ENCODE measurements at places on chromosomes 4 and X.

DNA sequence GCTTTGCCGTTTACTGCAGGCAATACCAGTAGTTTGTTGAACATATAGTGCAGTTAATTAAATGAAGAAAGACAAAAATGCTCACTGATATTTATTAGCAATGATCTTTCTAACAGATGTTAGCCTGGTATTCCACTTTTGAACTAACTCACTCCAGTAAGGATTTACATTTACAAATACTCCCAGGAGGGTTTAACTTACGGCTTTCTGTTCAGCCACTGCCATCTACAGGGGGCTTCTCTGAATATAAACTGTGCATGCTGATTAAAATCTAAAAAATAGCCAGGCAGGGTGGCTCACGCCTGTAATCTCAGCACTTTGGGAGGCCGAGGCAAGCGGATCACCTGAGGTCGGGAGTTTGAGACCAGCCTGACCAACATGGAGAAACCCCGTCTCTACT, 2.2 kb upstream of the SRD5A3 start:
- DNase-seq: no peak
- no peaks in the 10 kb centered on the region for H3K36me3 ChIP-seq
- H3K27me3 ChIP-seq: no peaks in the 10 kb centered on the region
- no peak overlapping the region for H3K27ac ChIP-seq
- peaks cover 29% of the 10 kb centered on the region for H3K4me1 ChIP-seq

DNA sequence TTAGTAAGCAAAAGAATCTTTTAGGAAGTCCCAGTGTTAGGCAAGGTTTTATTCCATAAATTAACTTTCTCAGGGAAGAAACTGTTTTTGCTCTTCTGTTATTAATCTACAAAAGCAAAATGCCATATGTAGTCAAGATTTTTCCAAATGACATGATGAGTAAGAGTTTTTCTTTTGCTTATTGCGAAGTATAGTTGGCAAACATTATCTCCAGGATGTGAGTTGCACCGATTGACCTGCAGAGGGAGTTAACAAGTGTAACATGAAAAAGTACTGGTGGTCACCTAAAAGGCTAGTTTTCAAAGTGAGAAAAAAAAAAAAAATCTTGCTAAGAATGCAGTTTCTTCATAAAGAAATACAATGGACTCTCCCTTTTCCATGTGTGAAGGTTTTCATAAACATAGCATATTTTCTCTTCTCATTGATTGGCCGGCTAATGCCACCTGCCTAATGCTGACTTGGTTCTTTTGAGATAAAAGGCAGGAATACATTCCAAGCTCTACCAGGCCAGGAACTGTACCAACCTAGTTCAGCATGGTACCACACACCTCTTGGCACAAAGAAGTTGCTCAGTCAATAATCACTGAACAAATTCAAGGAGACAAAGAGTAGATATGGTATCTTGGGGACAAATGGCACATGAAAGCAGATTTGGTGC, 100.2 kb downstream of the LNX1 start:
- peaks cover 2% of the 10 kb centered on the region for H3K27me3 ChIP-seq
- H3K4me1 ChIP-seq: no peaks in the 10 kb centered on the region
- no peak overlapping the region for H3K27ac ChIP-seq
- no peak overlapping the region for H3K4me3 ChIP-seq

- DNase-seq: no peak
- no peaks in the 10 kb centered on the region for H3K4me1 ChIP-seq
- no peaks in the 10 kb centered on the region for H3K27me3 ChIP-seq
These were observed 1320.1 kb downstream of the RPA4 start for GRCh38 chrX:98203800-98204199.

DNA sequence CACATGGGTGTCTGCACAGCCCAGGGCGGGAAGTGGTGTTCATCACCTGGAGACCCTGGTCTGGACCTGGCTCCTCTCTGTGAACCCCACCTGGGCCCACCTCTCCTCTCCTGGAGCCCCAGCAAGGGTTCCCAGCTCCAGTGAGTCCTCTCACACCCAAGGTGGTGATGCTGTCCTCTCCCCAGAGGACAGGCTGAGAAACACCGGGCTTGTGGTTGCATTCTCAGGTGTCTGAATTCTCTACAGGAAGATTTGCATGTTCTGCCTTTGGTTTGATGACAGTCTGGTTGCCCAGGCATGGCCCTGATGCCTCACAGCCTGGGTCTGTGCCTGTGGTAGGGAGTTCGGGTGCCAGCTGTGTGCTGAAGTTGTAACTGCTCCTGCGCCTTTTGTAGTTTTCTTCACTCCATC, 3.8 kb downstream of the MAEA start:
- H3K27ac ChIP-seq: no peak overlapping the region
- H3K36me3 ChIP-seq: peaks cover 3% of the 10 kb centered on the region
- H3K27me3 ChIP-seq: no peaks in the 10 kb centered on the region
- DNase-seq: no peak
- no peak overlapping the region for H3K4me3 ChIP-seq

GRCh38 chr4:5041699-5042098, 9.6 kb upstream of the STK32B start:
- no peak overlapping the region for H3K4me3 ChIP-seq
- H3K27me3 ChIP-seq: peaks cover 9% of the 10 kb centered on the region
- no peak for DNase-seq
- H3K27ac ChIP-seq: no peak overlapping the region
- peaks cover 3% of the 10 kb centered on the region for H3K4me1 ChIP-seq

GRCh38 chr4:151673908-151674520, 86.8 kb downstream of the GATB start:
- no peak for DNase-seq
- no peaks in the 10 kb centered on the region for H3K4me1 ChIP-seq
- no peak overlapping the region for H3K4me3 ChIP-seq

GRCh38 chr4:108466936-108467902, 153.2 kb upstream of the RPL34 start:
- DNase-seq: peak; percentile 6
- H3K27me3 ChIP-seq: no peaks in the 10 kb centered on the region
- no peaks in the 10 kb centered on the region for H3K36me3 ChIP-seq
- no peak overlapping the region for H3K27ac ChIP-seq

GRCh38 chrX:119757646-119757978, 776 bp upstream of the SOWAHD start:
- H3K27me3 ChIP-seq: no peaks in the 10 kb centered on the region
- DNase-seq: no peak
- no peaks in the 10 kb centered on the region for H3K36me3 ChIP-seq

DNA sequence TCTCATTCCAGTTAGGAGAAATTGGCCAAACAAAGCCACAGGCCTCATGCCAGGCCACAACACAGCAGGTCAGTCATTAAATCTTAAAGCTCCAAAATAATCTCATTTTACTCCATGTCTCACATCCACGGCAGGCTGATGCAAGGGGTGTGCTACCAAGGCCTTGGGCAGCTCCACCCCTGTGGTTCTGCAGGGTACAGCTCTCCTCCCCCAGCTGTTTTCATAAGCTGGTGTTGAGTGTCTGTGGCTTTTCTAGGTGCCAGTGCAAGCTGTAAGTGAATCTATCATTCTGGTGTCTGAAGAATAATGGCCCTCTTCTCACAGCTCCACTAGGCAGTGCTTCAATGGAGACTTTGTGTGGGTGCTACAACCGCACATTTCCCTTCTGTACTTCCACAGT, 949.2 kb downstream of the TECRL start:
- H3K4me3 ChIP-seq: no peak overlapping the region
- H3K36me3 ChIP-seq: no peaks in the 10 kb centered on the region
- no peak for DNase-seq
- H3K4me1 ChIP-seq: no peaks in the 10 kb centered on the region

- peak overlapping the region; percentile 83 for H3K27ac ChIP-seq
- H3K36me3 ChIP-seq: no peaks in the 10 kb centered on the region
- peaks cover 19% of the 10 kb centered on the region for H3K4me1 ChIP-seq
- no peaks in the 10 kb centered on the region for H3K27me3 ChIP-seq
These were observed 480 bp downstream of the USP46 start for GRCh38 chr4:52658641-52659000.

DNA sequence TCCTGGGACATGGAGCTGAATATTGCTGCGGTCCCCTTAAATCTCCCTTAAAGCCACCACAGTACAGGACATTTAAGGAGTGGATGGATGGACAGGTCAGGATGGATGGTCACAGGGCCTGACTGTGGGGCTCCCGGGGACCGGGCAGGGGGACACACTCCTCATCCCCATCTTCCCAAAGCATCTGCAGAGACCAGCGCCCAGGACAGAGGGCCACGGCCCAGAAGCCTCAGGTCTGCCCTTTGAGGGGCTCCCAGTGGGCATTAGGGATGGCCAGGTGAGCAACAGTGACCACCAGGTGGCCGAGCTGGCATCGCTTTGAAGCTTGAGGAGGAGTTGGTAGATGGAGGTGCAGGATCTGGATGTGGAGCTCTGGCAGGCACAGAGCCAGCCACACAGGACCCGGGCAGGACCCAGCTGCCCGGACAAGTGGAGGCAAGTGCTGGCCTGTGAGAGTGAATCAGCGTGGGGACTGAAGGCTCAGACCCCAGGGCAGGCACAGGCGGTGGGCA, 51.4 kb downstream of the ABLIM2 start:
- H3K36me3 ChIP-seq: no peaks in the 10 kb centered on the region
- H3K27ac ChIP-seq: no peak overlapping the region
- no peaks in the 10 kb centered on the region for H3K27me3 ChIP-seq
- no peak overlapping the region for H3K4me3 ChIP-seq
- no peak for DNase-seq
- H3K4me1 ChIP-seq: peaks cover 2% of the 10 kb centered on the region

DNA sequence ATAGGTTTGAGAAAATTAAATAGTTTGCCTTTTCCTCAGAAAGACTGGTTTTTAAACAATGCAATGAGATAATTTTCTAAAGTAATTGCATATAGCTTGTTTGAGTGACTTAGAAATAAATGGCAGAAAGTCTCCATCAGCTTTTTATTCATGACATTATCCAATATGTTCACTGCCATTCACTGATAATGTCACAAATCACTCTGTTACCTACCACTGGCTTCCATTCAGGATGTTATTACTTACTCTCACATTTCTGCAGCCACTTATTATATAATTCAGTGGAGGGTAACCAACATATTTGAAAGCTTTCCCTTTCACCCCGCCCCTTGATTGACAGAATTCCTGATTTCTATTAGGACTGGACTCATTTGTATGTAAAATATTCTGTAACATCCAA, 1583.5 kb downstream of the PCDH18 start:
- no peak overlapping the region for H3K4me3 ChIP-seq
- no peaks in the 10 kb centered on the region for H3K4me1 ChIP-seq
- H3K27ac ChIP-seq: no peak overlapping the region
- no peaks in the 10 kb centered on the region for H3K36me3 ChIP-seq
- DNase-seq: no peak

DNA sequence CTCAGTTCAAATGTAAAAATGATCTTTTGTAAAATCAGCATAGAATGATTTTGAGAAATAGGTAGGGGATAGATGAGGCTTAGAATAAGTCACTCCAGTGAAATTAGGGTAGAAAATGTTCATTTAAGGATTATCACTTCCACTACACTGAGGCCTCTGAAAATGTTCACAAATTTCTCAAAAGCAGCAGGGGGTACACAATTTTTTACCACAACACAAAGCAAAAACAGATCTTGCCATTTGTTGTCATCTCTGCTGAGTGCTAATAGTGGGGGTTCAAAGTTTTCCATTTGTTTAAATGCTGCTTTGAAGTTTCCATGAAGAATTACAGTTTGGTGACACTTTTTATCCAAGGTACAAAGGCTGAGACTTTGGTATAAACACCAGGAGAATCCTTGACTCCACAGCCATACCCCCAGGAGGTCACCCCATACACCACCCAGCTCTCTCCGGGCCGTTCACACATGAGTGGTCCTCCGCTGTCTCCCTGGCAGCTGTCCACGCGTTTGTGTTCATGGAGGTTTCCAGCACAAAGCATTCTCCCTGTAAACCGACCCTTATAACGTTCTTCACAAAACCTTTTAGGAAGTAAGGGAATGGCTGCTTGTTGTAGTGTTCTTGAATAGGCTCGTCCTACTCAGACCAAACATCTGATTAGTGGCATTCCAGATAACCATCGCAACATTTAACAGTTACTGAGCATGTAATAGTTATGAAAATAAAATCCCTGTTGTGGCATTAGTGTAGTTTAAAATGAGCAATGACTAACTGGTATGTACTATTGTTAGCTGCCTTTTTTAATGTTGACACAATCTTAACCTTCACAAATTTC, 71.0 kb downstream of the PRSS12 start:
- no peak for DNase-seq
- H3K4me3 ChIP-seq: no peak overlapping the region
- peak overlapping the region; percentile 30 for H3K27ac ChIP-seq
- H3K27me3 ChIP-seq: no peaks in the 10 kb centered on the region
- peaks cover 21% of the 10 kb centered on the region for H3K4me1 ChIP-seq

- no peak overlapping the region for H3K27ac ChIP-seq
- H3K36me3 ChIP-seq: no peaks in the 10 kb centered on the region
- no peak overlapping the region for H3K4me3 ChIP-seq
- DNase-seq: no peak
These were observed 22.8 kb downstream of the VSIG4 start for GRCh38 chrX:66016905-66017658.

DNA sequence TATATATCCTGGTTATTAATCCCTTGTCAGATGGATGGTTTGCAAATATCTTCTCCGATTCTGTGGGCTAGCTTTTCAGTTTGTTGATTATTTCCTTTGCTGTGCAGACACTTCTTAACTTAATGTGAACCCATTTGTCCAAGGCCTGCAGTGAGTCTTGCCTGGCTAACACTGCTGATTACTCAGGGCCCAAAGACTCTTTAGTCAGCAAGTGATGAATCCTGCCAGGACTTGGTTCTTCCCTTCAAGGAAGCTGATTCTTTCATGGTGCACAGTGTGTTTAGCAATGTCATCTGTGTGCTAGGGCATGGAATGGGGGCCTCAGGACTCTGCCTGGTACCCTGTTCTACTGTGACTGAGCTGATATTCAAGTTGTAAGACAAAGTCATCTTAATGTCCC, 81.8 kb upstream of the TEX13A start:
- no peak overlapping the region for H3K4me3 ChIP-seq
- no peaks in the 10 kb centered on the region for H3K36me3 ChIP-seq
- no peak for DNase-seq
- no peak overlapping the region for H3K27ac ChIP-seq
- H3K4me1 ChIP-seq: no peaks in the 10 kb centered on the region
- no peaks in the 10 kb centered on the region for H3K27me3 ChIP-seq

DNA sequence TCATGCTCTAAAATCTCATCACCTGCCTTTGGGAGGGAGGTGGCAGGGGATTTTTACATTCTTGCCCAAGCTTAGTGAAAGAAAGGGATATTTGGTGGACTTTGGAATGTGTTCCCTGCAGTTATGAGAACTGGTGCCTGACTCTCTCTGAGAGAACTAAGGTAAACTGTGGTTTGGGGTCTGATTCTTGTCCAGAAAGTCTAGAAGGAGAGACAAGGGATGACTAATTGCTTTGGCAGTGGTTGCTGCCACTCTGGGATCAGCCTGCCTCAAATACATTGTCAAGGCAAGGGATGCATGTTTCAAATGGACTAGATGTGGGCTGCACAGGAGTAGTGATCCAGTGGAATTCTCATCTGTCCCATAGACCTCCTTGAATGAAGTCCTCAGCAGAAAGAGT, 115.2 kb downstream of the DDIT4L start:
- H3K4me3 ChIP-seq: no peak overlapping the region
- H3K27ac ChIP-seq: no peak overlapping the region
- H3K36me3 ChIP-seq: no peaks in the 10 kb centered on the region

Data from HCT116 (cell line).